ENCODE measurements at places on chromosomes 2 and 18.

GRCh38 chr18:4399929-4400328, 55.2 kb downstream of the DLGAP1 start:
- DNase-seq = no peak

GRCh38 chr2:26818255-26818654, 29.7 kb upstream of the DPYSL5 start:
- no peak for DNase-seq

DNA sequence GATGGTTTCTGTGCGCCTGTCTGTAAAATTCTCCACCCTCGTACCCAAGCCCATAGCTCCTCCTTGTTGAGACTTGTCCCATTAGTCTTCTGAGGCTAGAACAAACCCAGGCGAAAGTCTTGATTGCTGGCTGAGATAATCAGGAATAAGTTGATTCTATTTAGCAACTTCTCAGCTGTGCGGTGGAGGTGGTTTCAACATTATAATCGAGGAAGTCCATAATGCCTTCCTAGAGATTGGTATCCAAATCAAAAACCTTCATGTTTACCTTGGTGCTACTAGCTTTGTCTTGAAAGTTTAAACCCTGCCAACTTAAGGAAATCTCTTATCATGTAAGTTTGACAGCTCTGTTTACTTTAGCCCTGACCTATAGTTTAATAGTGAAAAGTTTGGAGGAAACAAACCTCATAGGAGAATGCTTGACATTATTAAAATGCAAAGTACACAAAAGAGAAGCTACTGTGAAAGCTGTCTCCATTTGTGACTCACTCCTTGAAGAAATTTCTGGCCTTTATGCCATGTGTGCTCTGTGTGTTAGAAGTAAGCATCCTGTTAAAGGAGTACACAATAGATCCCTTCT, 36.6 kb upstream of the DSC1 start:
- no peak for DNase-seq

DNA sequence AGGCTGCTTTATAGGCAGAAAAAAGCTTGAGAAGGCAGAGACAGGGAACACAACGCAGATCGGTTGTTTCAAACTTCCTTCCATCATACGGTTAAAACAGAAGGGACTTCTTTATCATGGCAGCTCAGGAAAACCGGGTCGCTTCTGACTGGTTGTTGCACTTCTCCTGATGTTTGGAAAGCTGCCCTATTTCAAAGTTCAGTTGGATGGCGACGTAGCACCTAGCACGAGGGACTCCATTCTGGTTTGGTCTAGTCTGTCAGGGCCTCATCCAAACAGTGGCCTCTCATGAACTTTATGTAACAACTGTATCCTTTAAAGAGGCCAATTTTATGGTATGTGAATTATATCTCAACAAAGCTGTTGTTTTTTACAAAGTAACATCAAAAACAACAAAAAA, 210.1 kb upstream of the RAB12 start:
- no peak for DNase-seq

GRCh38 chr2:165665614-165666013, 128.4 kb downstream of the GALNT3 start:
- no peak for DNase-seq

DNA sequence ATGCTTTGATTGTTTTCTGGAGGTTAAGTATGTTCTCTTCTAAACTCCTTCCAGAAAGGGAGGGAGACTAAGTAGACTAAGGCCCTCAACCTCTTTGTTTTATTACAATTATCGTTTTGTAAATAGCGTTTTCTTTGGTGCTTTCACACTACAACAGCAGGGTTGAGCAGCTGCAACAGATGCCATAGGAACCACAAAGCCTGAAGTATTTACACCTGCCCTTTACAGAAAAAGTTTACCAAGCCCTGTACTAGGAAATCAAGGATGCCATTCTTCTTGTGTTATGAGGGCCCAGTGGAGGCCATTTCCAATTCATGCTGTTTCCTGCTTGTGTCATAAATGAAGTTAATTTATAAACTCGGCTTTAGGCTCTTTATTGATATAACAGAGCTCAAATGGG, 914.8 kb downstream of the DCDC2C start:
- no peak for DNase-seq
